ENCODE measurements at places on chromosomes 13 and 19.

DNA sequence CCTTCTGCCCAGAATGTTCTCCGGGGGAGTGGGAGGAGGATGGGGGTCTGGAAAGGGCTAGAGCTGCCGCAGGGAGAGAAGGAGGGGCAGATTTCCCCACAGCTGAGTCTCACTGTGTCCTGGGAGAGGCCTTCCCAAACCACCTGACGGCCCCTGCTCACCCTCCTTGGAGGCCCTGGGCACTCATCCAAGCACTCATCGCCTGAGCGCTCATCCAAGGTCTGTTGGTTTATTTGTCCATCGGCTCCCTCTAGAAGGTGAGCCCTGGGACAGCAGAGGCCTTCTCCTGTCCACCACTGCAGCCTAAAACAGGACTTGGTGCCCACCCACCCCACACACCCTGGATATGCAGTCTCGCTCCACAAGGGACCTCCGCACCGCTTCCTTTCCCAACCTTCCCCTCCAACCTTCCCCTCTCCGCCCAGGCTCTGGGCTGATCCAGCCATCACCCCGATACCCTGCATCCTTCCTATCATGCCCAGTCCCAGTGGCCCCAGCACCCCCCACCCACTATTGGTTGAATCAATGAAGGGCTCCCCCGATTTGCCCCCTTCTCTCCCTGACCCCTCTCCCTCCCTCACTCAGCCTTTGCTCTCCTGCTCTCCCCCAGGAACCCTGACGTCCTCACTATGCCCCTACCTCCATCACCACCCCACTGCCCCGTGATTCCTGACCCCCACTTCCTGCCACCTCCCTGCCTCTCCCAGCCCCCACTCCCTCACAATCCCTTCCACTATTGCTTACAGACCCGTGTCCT, 1.7 kb downstream of the UBXN6 start:
- DNase-seq = peak; percentile 67

- no peak for DNase-seq
Measured at GRCh38 chr13:75789451-75790197, 153.5 kb downstream of the LMO7 start.

DNA sequence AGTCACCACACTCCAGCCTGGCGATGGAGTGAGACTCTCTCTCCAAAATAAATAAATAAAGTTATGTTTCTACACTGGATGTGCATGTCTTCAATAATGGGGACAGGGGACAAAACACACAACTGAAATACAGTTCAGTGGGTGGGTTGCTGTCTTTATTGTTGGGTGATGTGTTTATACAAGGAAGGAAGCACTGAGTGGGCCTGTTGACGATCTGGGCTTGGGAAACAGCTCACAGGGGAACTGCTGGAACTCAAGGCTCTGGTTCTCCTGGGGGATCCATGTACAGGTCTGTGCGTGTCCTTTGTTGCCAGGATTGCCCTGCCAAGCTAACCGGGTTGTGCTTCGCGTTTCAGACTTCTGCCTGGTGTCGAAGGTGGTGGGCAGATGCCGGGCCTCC, 18.9 kb downstream of the SPINT2 start:
- no peak for DNase-seq

GRCh38 chr13:49395878-49396380, 47.9 kb downstream of the CAB39L start:
- no peak for DNase-seq

GRCh38 chr19:5369962-5370367, 29.4 kb upstream of the PTPRS start:
- DNase-seq = peak; percentile 36

- DNase-seq = no peak
Measured at GRCh38 chr19:29757551-29757950, 42.5 kb upstream of the C19orf12 start.

DNA sequence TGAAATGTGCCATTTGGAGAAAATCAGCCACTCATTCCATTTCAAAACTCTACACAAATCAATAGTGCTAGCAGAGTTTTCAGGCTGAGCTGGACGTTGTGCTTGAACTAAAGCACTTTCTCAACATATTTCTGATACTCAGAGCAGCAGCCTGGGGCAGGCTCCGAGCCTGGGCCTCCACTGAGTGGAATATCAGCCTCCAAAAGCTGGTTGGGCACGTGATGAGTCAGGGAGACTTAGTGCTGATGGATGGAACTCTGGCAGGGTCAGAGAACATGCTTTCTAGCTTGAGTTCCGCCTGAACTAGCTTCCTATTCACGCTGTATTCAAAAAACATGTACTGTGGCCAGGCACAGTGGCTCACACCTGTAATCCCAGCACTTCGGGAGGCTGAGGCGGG, 85.8 kb upstream of the PCDH8 start:
- DNase-seq = no peak

GRCh38 chr19:31054430-31054829, 294.8 kb downstream of the TSHZ3 start:
- DNase-seq = no peak

- DNase-seq = no peak
Measured at GRCh38 chr13:20291675-20292074, 59.6 kb upstream of the GJB6 start.

DNA sequence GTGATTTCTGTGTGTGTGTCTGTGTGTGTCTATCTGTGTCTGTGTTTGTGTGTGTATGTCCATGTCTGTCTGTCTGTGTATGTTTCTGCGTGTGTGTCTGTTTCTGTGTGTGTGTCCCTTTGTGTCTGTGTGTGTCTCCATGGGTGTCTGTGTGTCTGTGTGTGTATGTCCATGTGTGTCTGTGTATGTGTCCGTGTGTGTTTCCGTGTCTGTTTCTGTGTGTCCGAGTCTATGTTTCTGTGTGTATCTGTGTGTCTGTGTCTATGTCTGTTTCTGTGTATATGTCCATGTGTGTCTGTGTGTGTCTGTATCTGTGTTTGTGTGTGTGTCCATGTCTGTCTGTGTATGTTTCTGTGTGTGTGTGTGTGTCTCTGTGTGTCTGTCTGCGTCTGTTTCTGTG, 276.3 kb upstream of the SOX1 start:
- no peak for DNase-seq

GRCh38 chr19:21910318-21910717, 74.3 kb upstream of the ZNF43 start:
- DNase-seq = no peak

DNA sequence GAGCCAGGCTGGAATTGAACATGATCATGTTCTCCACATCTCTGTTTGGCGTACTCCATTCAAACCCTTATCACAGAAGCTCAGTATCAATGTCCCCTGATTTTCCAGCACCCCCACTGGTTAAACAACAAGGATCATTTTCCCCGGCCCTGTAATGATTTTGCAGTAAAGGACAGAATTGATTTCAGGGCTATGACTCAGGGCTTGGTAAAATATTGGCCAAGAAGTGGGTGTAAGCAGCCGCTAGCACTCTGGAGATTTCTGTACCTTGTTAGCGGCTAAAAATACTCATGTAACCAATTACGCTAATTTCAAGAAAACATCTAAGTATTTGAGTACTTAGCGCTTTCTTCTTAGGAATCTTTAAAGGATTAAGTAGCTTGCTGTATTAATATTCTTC, 69.5 kb upstream of the FNDC3A start:
- DNase-seq = no peak

DNA sequence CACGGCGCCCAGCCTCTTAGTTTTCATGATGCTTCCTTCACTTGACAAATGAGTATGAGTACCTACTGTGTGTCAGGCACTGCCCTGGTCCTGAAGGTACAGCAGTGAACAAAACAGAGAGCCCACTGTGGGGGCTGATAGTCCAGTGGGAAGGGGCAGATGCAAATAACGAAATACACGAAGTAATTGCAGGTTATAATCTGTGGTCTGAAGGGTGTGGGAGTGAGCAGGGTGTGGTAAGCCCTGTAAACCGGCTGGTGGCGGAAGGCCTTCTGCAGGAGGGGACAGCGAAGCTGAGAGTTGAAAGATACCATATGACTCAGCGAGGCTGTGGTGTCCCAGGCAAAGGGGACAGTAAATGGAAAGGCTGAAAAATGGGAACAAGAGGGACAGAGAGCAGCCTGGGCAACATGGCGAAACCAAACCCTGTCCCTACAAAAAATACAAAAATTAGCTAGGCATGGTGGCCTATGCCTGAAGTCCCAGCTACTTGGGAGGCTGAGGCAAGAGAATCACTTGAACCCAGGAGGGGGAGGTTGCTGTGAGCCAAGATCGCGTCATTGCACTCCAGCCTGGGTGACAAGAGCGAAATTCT, 60.5 kb downstream of the MAP4K1 start:
- DNase-seq = peak; percentile 62

DNA sequence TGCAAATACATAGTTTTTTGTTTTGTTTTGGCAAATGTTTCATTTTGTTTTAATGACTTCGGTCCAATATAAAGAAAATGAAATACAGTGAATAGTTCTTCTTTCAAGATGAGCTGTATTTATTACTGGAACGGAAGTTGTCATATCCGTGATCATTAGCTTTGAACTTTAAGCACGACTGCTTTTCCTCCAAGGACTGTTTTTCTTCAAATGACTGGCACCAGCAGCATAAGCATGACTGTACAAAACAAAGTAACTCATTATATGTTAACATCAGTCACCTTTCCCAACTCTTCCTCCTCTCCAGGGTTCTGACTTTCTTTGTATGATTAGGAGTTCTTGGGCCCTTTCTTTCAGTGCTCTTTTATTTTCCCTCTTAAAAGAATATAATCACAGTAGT, 20.5 kb downstream of the EDNRB start:
- no peak for DNase-seq

DNA sequence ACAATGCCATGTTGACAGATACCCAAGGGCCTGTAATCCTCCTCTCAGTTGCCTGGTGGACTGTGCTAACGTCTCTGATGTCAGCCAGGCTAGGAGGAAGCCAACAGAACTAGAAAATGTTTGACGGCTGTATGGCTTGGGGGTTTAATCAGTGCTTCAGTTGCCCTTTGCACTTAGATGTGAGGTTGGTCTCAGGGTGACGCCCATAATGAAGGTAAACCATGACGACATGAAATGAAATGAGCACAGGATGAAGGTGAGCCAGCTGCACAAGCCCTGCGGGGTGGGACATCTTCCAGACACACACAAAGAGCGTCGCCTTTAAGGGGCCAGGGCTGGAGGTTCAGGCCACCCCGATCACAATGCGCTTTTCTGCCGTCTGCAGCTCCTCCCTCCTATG, 127.2 kb downstream of the CRYL1 start:
- no peak for DNase-seq

GRCh38 chr19:10625003-10625761, at the start of gene SLC44A2:
Gene SLC44A2 (plus strand): TSS chr19:10625553. CDS start chr19:10625634, 81 bp downstream.
- peak; percentile 53 for DNase-seq
